ENCODE measurements at places on chromosomes 1 and 21.

GRCh38 chr1:78864175-78864574, 142.4 kb downstream of the ADGRL4 start:
- no peak for DNase-seq

GRCh38 chr1:247173431-247173830, 1.6 kb upstream of the ZNF124 start:
- no peak for DNase-seq

GRCh38 chr1:229887043-229887822, 179.8 kb upstream of the GALNT2 start:
- DNase-seq = peak; percentile 87

DNA sequence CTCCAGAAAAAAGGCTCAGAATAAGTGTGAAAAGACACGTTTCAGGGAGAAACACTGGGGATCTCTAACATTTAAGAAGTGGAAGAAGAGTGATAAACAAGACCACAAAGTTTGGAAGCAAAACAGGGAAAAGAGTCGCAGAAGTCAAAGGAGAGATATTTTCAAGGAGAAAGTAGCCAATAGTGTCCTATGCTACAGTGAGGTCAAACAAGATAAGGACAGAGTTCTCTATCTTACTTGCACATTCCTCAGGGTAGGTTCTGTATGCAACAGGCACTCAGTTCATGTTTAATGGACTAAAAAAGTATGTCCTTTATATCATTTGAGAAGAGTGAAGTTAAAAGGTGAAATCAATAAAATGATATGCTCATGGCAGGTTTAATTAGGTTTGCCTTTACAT, 13.8 kb upstream of the EDEM3 start:
- DNase-seq = no peak

- DNase-seq = no peak
Measured at GRCh38 chr1:42322577-42322976, 12.5 kb downstream of the FOXJ3 start.

DNA sequence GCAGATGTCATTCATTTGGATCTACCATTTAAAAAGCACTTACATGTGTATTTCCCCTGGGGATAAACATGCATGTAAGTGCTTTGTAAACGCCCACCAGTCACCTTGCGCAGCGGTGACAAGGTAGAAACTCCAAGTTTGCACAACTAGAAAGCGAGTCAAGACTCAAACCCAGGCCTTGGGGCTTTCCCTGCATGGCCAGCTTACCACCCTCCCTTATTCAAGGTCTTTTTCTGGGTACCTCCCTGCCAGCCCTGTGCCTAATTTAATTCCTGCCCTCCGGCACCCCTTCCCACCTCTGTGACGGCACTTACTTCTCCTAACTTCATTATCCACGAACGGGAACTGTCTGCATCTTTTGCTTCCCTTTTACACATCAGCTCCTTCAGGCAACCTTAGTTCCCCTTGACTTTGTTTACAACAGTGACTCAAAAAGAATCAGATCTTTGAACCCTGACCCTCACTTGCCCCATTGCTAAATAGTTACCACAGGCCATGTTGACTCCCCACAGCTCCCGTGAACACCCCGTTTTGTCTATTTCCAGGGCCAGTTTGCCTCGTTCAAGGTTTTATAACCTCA, 138.3 kb upstream of the ETS2 start:
- DNase-seq = no peak

DNA sequence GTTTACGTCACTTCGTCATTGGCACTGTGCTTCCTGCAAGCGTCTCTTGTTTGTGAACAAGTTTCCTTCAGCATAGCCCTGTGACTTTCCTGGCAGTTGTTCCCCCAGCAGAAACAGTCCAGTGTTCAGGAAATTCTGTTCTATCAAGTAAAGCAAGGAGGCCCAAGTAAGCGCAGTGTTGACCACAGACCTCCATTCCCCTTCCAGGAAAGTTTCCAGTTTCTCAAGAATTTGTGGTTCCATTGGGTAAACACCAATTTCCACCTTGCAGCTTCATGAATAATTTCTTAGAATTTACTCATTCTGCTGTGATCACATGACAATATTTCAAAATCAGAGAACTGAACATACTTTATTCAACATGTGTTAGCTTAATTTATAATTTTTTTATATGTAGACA, 88.5 kb upstream of the ETV3 start:
- DNase-seq = no peak

GRCh38 chr1:235315173-235315572, 12.8 kb downstream of the ARID4B start:
- no peak for DNase-seq

DNA sequence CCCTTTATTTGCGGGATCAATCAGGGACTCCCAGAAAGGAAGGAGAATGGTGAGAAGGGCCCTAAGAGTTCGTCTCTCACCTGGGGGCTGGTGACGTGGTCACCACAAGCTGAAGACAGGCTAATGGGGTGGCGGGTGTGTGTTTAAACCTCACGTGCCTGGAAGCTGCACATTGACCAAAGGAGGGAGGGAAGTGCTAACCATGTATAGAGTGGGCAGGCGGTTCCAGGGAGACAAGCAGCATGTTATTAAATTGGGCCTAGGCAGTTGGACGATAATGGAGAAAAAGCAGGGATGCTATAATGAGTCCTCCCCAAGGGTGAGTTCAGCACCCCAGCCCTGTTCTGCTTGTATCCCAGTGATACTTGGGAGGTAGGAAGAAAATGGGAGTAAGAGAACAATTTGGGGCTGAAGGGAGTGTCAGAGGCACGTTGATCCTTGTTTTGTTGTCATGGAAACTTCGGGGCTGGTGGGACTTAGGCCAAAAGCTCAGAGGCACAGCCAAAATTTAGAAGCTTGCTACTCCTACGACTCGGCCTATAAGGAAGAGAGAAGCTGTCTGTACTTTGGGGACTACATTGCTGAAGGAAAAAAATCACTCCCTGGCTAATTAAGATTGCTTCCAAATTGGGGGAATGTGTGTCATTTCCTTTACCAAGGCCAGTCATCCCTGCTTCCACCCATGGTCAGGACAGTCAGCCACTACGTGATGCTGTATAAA, 33.2 kb upstream of the EPHA8 start:
- no peak for DNase-seq

- DNase-seq = no peak
Measured at GRCh38 chr1:46487818-46488218, 1.8 kb upstream of the DMBX1 start.

GRCh38 chr1:223339861-223340260, 24.1 kb downstream of the SUSD4 start:
- DNase-seq = no peak

- no peak for DNase-seq
Measured at GRCh38 chr21:42057851-42058437, 13.2 kb upstream of the UMODL1 start.

DNA sequence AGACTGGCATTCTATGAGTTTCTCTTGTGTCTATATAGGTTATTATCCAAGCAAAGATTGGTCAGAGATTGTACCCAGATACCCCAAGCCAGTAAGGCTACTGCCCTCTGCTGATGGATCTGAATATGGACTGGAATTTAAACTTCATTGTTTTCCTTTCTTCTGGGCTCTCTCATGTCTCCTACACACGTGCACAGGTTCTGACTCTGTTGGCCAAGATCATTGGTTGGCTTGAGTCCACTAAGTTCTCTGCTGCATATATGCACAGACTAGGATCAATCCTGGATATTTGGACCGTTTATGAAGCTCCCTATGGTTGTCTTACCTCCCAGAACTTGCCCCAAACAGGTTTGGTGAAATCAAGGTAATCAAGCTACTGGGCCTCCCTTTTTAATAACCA, 69.7 kb downstream of the CC2D1B start:
- DNase-seq = peak; percentile 81

DNA sequence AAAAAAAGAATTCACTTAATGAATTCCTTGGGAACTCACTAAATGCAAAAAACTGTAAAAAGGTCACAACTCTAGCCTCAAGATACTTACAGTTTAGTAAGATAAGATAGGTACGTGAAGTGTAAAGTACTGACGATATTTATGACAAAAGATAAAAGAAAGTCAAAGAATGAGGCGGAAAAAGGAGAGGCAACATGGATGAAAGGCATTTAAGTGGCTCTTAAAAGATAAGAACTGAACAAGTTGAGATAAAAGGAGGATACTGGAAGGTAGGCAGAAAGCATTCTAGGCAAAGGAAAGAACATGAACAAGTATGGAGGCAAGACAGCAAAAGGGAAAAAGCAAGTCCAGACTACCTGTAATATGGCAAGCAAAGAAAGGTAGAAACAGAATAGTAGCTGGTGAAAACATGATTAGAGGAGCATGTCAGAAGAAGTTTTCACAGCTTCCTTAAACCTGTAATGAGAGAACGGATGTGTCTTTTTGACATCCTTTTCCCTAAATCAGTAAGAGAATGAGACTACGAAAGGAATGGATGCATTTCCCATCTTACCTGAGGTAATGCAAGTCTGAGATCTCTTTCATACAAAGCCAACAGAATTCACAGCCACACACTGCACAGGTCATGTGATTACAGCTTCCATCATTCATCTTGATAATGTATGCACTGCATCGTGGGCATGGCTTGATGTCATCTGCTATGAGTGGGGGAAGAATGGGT, 16.8 kb downstream of the RNF19B start:
- DNase-seq = no peak

DNA sequence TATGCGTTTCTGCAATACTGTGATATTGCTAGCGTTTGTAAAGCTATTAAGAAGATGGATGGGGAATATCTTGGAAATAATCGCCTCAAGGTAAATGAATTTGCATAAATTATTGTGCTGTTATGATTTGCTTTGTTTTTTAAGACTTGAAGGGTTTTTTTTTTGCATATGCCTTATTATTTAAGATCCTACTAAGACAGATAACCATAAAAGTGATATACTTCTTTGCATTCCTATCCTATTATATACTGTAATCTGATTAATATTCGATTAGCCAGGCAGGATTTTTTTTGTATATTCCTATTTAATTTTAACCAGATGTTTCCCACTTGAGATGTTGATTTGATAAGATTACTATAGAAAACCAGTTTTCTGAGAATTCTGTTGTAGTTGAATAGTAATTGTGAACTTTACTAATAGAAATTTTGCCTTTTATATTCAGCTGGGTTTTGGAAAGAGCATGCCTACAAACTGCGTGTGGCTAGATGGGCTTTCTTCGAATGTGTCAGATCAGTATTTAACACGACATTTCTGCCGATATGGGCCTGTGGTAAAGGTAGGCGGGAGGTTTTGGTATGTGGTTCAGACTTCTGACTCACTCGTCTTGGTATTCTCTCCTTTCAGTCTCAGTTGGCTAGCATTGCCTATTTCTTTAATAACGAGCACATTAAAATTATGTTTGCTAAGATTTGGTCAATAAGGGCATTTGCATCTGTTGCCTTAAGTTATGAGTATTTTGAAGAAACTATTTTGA, 56.8 kb downstream of the ZBTB17 start:
- no peak for DNase-seq

DNA sequence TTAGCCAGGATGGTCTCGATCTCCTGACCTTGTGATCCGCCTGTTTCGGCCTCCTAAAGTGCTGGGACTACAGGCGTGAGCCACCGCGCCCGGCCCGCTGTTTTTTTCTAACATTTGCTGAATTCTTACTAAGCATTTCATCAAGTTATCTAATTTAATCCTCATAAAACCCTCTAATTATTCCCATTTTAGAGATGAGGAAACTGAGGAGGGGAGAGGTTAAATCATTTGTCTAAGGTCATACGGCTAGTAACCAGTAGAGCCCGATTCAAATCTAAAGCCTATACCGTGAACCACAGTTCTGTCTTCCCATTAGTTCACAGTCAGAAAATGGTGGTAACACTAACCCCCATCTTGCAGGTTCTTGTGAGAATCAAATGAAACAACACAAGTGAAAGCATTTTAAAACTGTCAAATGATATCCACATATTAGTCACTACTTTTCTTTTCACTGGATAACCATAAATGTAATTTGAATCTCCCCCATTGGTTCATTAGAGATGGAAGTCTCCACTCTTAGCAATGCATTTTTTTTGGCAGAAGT, 10.6 kb downstream of the HEYL start:
- DNase-seq = no peak

DNA sequence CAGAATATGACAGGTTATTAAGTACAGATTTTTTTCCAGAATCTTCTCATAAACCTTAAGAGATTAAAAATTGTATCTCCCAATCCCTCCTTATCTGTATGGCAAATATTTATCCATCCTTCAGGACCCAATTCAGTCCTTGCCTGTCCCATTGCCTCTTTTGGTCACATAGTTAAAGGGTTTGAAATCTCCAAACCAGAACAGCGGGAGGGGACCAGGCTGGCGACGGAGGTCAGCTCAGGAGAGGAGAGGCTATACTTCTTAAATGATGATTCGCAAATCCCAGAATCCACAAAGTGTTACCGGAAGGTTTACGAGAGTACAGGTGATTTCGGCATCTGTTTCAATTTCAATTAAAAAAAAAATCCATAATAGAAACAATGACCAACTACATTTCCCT, 572.7 kb downstream of the SMYD3 start:
- no peak for DNase-seq

DNA sequence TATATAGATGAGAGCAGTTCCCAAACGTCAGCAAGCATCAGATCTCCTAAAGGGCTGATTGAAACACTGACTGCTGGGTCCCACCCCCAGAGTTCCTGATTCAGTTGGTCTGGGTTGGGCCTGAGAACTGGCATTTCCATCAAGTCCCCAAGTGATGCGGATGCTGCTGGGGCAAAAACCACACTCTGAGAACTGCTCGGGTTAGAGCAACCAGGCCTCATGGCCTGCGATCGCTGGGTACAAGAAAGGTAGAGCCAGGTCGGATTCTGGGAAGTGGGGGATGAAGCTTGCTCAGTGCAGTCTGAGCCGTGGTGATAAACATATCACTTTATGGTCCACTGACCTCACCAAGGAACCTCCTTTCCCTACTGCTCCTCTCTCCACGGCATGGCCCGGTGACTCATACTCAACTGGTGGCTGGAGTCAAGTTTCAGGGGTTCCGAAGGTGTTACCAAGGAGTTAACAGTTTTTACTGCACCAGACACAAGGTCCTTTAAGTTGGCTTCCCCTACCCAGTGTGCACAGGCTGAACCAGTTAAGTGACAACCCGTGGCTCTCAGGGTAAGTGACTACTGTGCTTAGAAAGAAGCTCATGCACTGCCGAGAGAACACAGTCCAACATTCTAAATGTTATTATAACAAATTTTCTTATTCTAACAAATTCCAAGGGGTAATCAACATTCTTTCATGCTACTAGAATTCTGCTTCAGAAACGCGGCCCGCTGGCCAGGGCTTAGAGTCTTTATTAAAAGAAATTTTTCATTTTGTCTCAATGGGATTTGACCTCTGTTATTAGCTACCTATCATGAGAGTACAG, 153.5 kb downstream of the TGFBR3 start:
- DNase-seq = no peak

- DNase-seq = no peak
Measured at GRCh38 chr1:111141245-111142220, 1.5 kb downstream of the CEPT1 start.

DNA sequence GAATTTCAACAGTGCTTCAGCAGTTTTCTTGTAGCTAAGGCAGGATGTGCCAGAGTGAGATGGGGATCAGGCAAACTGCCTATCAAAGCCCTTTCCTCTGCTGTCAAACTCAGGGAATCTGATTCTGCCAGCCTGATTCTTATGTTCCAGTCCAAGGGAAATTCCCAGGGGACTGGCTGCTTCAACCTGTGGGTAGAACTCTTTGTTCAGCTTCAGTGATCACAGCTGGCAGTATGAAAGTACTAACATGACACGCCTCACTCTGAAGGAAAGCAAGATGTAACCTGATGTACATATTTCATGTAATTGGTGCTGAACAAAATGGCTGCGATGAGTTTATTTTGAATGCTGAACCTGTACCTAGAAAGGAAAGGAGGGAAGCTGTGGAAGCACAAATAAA, 40.1 kb upstream of the SLC5A9 start:
- no peak for DNase-seq
